ENCODE measurements at places on chromosomes 11 and 22.
A peak's percentile ranks its signal among the peaks of the same experiment; 100 is the strongest.

DNA sequence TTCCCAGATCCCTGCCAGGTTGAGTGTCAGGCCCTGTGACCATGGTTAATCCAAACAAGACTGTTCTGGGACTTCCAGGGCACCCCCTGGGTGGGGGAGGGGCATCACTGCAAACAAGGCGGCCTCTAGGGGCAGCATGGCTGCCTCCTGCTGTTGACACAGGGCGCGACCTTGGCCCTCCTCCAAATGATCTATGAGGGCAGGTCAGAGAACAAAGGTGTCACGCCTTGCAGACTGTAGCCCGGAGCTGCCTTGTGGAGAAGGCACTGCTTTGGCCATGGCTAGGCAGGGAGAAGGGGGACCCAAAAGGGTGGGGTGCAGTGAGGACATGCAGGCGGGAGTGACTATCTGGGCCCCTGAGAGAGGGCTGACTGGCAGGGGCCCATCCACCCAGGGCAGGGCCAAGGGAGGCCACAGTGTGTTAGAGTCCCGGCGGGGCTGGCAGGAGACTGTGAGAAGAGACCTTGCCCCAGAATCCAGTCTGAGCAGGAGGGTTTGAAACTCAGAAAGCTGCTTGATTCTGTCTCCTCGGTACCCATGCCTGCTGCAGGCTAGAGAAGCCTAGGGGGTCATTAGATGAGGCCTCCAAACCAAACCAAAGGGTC, 35.6 kb downstream of the KCNC1 start:
- no peak for DNase-seq

GRCh38 chr22:36584666-36585065, 55.7 kb upstream of the EIF3D start:
- DNase-seq: no peak

- no peak for DNase-seq
Observed at GRCh38 chr22:46465793-46466192, 71.6 kb downstream of the CELSR1 start.

- no peak for DNase-seq
Observed at GRCh38 chr11:74347381-74347780, 35.9 kb upstream of the P4HA3 start.

GRCh38 chr11:66568124-66568916, at the start of gene CTSF:
Gene CTSF, minus strand, starts transcription at chr11:66568606. Its CDS starts 120 bp downstream, at chr11:66568486.
- DNase-seq: peak; percentile 83

- no peak for DNase-seq
Observed at GRCh38 chr22:37547251-37547741, 13.0 kb upstream of the CDC42EP1 start.

- no peak for DNase-seq
Observed at GRCh38 chr11:19651653-19652052, 61.0 kb upstream of the NAV2 start.

Data from uterus (tissue), 4 donors.